ENCODE measurements at places on chromosomes 1 and 21.

DNA sequence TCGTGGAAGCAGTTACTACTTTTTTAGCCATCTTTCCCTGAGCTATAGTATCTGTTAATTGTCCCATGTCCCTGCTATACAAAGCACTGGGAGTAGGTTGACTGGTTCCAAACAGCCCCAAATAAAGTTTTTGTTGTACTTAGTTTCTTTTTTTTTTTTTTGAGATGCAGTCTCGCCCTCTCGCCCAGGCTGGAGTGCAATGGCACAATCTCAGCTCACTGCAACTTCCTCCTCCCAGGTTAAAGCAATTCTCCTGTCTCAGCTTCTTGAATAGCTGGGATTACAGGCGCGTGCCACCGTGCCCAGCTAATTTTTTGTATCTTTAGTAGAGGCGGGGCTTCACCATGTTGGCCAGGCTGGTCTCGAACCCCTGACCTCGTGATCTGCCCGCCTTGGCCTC lies 3.3 kb downstream of the NCSTN start:
- no peak for DNase-seq

DNA sequence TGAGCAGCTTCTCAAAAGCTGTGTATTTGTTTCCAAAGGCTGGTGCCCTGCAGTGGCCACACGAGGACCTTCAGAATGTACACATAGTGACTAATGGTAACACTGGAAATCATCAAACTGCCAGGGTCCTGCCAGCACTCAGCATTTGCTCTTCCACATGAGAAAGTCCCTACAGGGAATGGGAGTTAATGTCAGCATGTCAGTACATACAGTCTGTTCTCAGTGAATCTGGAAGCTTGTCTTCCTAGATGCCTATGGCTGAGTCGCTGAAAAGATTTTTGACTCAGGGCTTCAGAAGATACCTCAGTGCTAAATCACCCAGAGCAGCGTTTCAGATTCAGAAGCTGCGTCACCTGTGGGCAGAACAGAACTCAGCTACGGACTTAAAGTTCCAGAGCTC lies 108.2 kb downstream of the CDC7 start:
- DNase-seq, result no peak

GRCh38 chr1:54199151-54199764 lies 572 bp downstream of the CYB5RL start:
- no peak for DNase-seq

DNA sequence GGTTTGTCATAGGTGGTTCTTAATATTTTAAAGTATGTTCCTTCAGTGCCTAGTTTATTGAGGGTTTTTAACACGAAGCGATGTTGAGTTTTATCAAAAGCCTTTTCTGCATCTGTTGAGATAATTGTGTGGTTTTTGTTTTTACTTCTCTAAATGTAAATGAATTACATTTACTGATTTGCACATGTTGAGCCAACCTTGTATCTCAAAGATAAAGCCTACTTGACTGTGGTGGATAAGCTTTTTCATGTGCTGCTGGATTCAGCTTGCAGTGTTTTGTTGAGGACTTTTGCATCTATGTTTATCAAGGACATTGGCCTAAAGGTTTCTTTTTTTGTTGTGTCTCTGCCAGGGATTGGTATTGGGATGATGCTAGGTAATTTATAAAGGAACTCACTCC lies 142.5 kb downstream of the PRDM2 start:
- no peak for DNase-seq

DNA sequence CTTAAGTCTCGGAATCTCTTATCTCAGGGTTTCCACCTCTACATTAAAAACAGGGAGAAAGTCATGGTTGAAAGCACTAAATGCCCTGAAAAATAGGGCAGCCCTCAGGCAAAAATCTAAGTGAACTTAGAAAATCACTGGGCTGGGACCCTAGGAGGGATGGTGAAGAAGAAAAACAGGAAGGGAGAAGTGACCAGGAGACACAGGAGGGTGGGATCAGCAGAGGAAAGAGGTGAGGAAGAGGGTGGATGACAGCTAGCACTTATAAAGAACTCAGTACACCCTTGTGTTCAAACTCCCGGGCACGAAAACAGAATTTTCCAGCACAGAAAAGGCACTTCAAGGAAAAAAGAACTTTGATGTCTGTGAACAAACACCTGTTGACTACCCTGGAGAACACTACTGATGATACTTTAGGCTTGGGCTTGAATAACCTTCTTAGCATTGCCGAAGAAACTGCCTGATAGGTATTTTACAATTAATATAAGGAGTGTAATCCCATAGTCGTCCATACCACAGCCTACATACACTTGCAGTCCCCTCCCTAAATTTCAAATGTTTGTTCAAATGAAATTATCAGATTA lies 2.0 kb downstream of the CHML start:
- DNase-seq, result no peak

Measured in stimulated activated CD8-positive, alpha-beta memory T cell treated with anti-CD3 and anti-CD28 coated beads, Interleukin-7, amount 100 ng/mL, for 24 hours (primary cell).